ENCODE measurements at places on chromosomes 7 and 10.

GRCh38 chr7:50762337-50762736 lies 20.4 kb downstream of the GRB10 start:
- DNase-seq = no peak

- no peak for DNase-seq
Measured at GRCh38 chr10:4263601-4263921, 478.6 kb upstream of the KLF6 start.

DNA sequence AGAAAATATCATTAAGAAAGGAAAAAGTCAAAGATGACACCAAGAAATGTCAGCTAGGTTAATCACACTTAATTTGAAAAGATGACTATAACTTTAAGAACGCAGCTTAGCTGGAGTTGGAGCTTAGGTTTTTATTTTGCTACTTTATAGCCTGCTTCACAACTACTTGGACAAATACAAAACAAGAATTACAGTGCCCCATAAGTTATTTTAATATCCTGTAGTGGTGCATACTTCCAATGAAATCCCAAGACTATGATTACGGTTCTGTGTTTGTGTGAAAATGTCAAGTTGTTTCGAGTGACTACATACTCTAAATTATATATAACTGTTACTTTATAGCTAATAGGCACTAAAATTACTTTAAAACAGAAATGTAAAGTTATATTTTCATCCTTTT lies 244.6 kb upstream of the MGMT start:
- DNase-seq = no peak

- no peak for DNase-seq
Measured at GRCh38 chr10:88097092-88097516, 233.7 kb downstream of the PTEN start.

- no peak for DNase-seq
Measured at GRCh38 chr10:119980956-119981750, 88.6 kb downstream of the SEC23IP start.

DNA sequence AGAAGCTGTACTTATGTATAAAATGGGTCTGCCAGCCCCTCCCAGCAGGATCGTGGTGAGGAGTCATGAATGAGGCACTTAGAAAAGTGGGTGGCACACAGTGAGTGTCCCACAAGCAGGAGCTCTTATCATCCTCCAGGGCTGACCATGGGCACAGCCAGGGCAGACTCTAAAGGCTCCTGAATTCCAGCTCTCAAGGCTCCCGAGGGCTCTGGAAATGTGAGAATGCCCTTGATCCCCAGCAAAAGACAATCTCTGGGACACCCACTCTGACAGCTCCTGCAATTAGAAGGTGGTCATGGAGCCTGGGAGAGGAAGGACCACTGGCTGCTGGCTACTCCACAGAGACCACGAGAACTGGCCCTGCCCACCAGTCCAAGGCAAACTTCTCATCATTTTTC lies 1.6 kb downstream of the VSTM4 start:
- no peak for DNase-seq

DNA sequence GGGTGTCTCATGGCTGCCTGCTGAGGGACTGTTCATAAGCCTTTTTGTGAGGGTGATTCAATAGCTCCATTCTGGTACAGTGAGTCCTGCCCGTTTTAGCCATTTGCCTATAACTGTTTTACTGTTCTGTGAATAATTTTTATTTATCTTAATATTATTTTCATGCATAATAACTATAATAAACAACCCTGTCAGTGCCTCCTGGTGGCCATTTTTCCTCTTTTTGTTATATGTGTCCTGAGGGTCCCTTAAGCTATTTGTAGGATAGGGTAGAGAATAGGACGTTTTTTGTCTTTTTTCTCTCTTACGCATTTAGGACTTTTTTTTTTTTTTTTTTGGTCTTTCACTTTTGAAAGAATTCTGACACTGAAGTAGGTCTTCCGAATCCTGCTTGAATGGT lies 2.9 kb downstream of the C1QL3 start:
- DNase-seq = no peak

DNA sequence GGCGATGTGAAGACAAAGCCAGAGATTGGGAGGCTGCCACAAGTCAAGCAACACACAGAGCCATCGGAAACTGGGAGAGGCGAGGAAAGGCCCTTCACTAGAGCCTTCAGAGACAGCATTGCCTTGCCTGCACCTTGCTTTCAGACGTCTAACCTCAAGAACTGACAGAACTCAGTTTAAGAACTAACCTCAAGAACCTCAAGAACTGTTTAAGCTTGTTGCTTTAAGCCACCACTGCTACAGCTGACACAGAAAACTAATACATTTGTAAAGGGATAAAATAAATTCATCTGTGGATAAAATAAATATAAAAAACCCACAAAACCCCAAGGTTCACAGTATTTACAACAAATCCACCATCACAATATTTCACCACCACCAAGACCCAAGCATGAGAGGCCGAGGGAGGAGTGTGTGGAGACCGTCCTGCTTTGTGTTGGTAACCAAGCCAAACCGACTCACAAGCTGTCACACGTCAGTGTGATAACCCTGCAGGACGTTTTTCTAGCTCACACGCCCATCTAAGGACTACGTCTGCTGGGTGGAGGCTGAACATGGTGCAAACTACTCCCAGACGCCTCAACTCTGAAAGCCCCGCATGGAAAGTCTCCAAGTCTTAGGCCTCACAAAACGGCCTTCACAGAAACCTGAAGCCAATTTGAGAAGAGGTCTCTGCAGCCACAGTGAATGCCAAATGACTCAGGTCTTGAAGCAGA lies 116.8 kb downstream of the ABLIM1 start:
- DNase-seq = peak; percentile 95

- DNase-seq = no peak
Measured at GRCh38 chr7:42877862-42878261, 34.0 kb downstream of the C7orf25 start.

DNA sequence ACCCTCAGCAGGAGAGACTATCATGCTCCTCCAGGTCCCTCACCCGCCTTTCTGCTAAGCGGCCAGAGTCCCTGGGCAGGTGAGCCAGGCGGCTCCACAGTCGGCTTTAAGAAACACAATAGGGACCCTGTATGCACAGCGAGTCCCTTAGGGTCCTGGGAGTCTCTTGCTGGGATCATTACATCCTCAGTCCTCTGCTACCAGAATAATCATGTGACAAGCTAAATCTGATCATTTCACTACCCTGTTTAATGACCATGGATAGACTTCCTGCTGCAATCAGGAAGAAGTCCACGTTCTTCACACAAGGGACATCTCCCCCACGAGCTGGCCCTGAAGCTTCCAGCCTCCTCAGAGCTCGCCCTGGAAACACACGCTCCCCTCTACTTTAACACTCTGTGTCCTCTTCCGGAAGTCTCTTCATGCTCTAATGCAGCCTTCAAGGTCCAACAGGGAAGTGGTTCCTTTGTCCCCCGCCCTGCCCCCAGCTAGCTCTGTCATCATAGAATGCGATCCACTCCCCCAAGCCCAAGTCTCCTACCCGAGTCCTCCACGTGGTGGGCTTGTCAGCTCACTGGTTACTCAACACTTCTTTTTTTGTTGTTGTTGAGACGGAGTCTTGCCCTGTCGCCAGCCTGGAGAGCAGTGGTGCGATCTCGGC lies 101.5 kb downstream of the RNF216 start:
- DNase-seq = no peak

DNA sequence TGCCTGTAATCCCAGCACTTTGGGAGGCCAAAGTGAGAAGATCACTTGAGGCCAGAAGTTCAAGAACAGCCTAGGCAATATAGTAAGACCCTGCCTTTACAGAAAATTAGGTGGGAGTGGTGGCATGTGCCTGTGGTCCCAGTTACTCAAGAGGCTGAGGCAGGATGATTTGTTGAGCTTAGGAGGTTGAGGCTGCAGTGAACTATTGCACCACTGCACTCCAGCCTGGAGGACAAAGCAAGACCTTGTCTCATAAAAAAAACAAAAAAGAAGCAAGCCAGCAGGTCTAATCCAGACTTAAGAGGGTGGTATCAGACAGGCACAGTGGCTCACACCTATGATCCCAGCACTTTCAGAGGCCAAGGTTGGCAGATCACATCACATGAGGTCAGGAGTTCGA lies 24.5 kb upstream of the KCTD7 start:
- DNase-seq = no peak
